ENCODE measurements at places on chromosomes 1 and 21.

- DNase-seq, result no peak
Observed at GRCh38 chr21:34088752-34089151, 15.4 kb downstream of the MRPS6 start.

- DNase-seq, result peak; percentile 73
Observed at GRCh38 chr1:175841738-175842187, 98.4 kb upstream of the TNR start.

DNA sequence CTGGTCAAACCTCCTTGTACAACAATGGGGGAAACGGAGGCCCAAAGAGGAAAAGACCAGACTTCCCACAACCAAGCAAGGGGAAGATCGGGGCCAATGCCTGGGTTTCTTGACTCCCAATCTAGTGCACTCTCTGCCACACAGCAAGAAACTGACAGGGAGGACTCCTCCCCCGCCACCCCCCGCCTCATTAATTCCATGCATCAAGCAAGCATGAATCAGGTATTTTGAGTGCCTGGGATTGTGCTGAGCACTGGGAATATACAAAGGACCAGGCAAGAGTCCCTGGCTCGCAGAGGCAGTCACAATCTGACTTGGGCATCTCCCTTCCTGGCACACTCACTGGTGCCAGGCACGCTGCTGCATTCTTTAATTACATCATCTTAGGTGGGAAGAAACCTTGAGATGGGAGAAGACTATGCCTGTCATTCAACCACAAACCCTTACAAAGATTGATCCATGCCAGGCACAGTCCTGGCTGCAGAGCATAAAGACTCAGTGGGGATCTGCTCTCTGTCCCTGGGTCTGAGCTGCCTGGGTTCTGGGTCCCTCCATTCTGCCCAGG is 4.4 kb upstream of the KCNC4 start:
- no peak for DNase-seq

GRCh38 chr1:81634294-81634693 is 166.4 kb upstream of the ADGRL2 start:
- DNase-seq, result no peak

GRCh38 chr21:26405071-26405470 is 168.0 kb downstream of the CYYR1 start:
- no peak for DNase-seq

DNA sequence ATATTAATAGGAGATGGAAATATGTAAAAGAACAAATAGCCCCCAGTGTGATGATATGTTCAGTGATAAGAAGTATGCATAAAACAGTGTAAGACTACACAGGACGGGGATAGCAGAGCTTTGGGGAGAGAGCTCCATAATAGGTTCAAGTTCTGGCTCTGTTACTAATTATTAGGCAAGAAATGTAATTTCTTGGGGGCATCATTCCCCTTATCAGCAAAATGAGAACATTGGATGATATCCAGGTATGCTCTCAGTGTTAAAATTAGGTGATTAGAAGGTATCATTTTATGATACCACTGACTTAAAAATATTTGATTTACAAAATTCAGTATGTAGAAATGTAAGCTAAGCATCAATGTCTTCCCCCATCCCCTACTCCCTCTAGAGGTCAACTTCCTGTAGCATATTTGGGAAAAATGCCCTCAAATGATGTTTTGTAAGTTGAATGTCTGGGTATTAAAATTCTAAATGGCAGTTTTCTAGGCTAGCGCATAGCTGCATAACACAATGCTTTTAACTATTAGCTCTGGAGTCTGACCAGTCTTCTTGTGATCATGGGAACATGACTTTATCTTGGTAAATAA is 585.7 kb upstream of the CAMK1G start:
- DNase-seq, result no peak

DNA sequence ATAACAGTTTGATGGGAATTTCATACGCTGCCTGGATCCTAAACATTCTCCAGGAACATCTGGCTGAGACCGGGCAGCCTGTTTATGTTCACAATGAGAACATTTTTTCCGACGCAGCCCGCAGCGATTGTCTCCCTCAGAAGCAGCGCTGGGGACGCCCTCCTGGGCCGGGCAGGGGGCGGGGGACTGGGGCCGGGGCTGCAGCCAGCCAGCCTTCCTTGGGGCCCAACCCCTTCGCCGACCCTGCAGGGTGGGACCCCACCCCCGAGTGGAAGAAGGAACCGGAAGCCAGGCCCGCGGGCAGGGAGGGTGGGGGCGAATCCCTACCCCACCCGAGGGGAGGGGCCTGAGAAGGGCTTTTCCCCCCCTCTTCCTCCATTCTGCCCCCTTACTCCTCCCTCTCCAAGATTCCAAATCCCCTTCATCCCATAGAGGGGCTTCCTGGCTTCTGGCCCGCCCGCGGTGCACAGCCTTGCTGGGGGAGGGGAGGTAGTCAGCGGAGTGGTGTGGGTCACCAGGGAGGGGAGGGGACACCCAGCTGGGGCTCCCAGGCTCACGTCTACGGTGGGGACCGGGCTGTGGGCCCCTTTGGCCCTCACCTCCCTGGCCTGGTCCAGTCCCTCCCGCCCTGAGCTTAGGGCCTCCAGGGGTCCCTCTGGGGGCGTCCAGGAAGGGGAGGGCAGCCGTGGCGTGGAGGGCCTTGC is 60.6 kb downstream of the WNT9A start:
- peak; percentile 50 for DNase-seq

- no peak for DNase-seq
Observed at GRCh38 chr1:220356981-220357850, 85.0 kb upstream of the RAB3GAP2 start.

GRCh38 chr1:21521717-21522060 is 12.5 kb downstream of the ALPL start:
- no peak for DNase-seq

DNA sequence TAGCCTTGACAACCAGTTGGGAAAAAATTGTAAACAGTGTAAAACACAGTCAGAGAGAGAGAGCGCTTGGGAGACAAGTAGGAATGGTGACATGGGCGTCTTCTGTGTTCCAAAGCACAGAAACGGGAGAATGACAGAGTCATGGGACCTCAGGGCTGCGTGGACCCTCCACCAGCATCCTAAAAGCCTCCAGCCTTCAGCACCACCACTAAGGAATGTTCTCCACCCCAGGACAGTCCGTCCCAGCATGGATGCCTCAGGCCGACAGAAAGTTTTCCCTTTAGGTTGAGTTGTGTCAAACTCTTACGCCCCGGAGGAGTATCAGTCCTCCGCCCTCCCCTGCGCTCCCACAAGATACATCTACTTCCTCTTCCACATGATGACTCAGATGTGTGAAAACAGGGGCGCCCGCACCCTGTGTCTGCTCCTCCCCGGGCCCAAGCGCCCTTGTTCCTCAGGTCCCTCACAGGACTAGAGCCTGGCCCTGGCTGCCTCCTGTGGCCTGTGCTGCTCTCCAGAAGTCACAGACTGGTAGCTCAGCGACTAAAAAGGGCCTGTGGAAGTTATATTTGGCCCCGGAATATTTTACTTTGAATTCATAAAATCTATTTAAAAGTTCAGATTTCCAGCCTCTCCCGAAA is 63.9 kb upstream of the EFHD2 start:
- no peak for DNase-seq

DNA sequence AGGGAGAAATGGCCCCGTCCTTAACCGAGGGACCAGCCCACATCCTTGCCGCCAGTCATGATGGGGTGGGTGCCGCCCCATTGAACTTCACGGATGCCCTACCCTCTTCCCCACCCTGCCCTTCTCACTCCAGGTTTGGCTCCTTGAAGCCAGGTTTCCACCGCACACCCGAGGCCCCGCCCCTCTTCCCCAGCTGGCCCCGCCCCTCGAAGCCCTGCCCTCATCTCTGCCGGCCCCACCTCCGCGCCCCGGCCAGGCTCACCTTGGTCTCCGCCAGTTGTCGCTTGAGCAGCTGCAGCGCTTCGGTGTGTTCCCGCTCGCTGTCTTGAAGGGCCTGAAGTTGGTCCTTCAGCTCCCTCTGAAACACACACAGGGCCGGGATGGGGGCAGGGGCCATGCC is 16.6 kb downstream of the TRIM62 start:
- DNase-seq, result no peak

- no peak for DNase-seq
Observed at GRCh38 chr1:200411406-200412257, 1.8 kb upstream of the ZNF281 start.

DNA sequence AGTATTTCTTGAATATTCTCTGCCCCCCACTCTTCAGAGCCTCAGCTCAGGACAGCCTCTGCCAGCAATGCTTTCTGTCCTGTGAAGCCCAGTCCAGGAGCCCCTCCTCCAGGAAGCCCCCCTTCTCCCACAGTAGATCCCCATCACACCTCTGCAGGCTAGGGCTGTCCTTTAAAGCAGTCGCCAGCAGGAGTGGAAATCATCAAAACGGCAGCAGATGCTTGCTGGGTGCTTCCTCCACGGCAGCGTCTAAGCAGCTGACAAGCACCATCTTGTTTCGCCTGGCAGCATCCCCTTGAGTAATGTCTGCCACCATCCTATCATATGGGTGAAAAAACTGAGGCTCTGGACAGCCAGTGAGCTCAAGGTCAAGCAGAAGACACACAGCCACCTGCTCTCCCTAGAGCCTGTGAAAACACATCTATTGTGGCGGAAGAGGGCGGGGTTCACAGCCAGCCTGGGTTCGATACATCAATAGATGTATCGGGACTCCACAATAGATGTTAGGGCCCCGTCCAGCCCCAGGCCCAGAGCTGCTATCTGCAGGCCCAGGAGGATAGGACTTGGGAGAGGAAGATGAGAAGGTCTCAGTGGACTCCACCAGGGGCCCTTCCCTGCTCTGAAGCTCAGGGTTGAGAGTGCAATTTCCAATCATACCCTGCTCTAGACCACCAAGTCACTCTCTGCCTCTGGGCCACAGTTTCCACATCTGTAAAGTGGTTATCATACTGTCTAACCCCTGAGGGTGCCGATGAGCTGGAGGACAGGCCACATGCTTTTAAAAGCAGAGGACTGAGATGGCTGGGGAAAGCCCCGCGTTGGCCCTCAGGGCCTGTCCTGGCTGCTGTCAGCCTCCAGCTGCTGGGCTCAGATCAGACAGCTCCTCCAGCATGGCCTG is 17.5 kb downstream of the RUNX3 start:
- DNase-seq, result peak; percentile 61

GRCh38 chr1:221878134-221878533 is 136.2 kb upstream of the DUSP10 start:
- no peak for DNase-seq

DNA sequence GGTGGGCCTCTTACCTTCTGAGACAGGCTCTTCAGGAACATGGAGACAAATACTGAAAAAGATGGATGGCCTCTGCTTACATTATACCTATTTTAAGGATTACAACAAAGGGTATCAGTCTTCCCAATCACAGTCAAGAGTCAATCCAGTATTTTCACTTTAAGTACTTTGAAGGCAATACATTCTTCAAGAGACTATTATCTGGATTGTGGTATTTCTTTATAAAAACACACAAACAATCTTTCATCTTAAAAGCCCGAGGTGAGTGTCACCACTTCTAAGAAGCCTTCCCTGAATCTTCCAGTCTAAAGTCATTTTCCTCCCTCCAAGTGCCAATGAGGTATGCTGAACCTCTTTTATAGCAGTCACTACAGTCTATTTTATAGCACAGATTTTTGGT is 45.3 kb downstream of the WASF2 start:
- no peak for DNase-seq

GRCh38 chr1:192601143-192601542 is 25.6 kb downstream of the RGS1 start:
- DNase-seq, result no peak

DNA sequence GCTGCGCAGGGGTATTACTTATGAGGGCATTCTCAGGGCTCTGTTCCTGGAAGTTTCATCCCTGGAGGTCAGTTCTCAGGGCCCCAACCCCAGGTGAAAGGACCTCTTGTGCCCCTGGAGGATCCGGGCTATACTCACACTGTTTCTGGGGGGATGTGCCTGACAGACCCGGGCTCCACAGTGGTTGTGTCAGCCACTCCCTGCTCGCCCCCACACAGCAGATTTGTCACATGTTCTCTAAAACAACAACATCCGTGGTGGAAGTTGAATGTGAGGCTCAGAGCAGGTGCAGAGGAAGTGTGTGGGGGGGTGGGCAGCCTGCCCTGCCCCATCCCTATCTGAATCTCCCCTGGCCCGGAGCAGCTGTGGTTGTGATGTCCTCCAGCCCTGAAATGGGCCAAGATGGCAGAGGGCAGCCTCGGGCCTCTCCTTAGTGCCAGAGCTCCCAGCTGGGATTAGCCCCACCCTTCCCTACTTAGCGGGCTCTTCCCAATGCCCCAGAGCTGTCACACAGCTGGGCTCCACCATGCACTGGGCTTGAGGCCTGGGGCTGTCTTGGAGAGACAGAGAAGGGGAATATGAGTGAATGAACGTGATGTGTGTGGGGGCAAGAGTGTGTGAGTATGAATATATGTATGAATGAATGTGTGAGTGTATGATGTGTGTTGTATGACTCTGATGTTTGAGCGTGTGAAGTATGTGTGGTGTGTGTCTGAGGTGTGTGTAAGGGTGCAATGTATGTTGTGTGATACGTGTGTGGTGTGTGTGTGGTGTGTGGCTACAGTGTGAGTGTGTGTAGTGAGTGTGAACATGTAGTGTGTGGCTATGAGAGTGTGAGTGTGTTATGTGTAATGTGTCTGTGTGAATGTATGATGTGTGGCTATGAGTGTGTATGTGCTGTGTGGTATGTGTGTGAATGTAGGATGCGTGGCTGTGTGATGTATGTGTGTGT is 1.5 kb upstream of the FCMR start:
- no peak for DNase-seq

GRCh38 chr1:173601588-173601987 is 1.3 kb downstream of the SLC9C2 start:
- DNase-seq, result no peak

GRCh38 chr1:69221524-69221923 is 346.2 kb upstream of the LRRC7 start:
- DNase-seq, result peak; percentile 48

- DNase-seq, result no peak
Observed at GRCh38 chr1:88768187-88768586, 84.1 kb downstream of the PKN2 start.

DNA sequence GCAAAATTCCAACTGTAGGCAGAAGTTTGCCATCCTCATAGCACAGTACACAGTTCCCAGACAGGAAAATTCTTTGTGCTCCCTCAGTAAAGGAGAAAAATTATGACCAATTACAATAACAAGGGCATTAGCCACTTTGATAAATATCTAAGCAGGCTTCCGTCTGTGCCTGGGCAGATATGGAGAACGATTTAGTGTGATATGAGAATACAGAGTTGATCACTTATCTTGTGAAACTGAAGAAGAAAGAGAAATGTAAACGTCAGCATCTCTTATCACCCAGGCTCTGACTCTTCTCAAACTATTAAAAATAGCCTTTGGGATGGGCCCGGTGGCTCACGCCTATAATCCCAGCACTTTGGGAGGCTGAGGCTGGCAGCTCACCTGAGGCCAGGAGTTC is 54.5 kb upstream of the TIAM1 start:
- no peak for DNase-seq

DNA sequence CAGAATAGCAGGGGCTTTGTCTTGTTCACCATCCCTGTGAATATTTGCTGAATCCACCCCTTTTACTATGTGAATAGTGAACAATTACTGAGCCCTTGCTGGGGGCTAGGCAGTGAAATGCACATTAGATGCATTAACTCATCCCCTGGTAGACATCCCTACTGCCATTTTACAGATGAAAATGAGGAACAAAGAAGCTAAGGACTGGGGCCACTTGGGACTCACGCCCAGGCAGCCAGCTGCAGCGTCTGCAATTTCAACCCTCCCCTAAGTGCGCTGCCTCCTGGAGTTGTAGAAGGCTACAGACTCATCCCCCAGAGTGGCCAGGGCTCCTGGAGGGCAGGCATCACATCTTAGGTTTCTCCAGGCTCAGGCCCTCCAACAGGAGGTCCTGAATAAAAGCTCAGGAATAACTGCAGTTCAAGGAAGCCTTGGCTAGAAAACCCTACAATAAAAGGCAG is 31.6 kb downstream of the CAPZB start:
- no peak for DNase-seq

Data from brain (organoid and tissue), 16 donors.